ENCODE measurements at places on chromosomes 4 and X.

- DNase-seq, result peak; percentile 27
Measured at GRCh38 chrX:103446665-103447302, 70.4 kb downstream of the BEX3 start.

DNA sequence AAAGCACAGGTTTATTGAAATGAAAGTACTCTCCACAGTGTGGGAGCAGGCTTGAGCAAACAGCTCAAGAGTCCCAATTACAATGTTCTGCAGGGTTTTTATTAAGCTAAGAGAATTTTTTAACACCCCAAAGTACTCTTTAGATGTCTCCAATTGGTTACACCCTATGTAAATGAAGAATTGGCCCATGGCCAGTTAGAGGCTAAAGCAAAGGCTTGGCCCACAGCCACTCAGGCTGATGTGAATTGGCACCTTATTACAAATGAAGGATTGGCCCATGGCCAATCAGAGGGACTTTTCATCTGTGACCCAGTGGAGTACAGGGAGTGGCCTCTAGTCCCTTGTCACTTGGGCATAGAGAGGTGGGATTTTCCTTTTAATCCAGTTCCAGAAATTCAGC, 30.1 kb upstream of the IQCM start:
- DNase-seq, result no peak

DNA sequence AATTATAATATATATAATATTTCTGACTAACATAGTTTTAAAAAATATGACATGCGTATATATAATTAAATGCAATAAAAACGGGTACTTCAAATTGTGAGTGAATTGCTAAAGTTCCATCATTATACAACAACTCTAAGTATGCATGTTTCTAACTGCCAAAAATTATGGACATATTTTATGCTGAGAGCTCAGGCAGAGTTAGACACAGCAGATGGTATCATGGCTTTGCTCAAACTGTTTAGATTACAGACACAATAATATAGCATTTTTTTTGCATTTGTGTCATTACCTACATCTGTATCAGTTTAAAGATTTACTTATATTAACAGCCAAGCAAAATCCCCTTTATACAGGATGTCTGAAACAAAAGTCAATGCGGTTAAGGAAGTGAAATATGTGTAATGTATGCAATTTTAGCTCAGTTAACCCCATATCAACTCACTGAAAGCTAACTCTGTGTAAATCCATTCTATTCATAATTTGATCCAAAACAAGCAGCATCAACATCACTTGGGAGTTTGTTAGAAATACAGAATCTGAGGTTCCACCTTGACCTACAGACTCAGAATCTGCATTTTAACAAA, 119.1 kb upstream of the CNKSR2 start:
- no peak for DNase-seq

DNA sequence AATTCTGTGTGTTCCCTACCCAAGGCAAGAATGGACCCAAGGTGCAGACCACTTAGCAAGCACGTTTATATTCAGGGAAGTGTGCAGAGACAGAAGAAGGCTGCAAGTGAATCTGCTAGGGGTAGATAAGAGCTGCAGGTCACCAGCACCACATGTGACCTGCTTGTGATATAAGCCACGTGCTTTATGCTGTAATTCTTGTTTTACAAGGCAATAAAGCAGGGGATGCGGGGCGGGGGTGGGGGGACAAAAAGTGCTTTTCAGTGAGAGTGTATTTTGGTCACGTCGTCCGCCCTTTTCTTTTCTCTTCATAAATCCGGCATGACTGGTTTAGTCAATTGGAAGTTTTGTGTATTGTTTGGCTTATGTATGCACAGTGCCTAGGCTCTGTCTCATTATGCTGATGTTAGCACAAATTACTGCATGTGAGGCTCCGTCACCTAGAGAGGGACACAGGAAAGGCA, 192.7 kb downstream of the RBMX2 start:
- no peak for DNase-seq

GRCh38 chrX:25300994-25301393, 285.2 kb upstream of the ARX start:
- no peak for DNase-seq

DNA sequence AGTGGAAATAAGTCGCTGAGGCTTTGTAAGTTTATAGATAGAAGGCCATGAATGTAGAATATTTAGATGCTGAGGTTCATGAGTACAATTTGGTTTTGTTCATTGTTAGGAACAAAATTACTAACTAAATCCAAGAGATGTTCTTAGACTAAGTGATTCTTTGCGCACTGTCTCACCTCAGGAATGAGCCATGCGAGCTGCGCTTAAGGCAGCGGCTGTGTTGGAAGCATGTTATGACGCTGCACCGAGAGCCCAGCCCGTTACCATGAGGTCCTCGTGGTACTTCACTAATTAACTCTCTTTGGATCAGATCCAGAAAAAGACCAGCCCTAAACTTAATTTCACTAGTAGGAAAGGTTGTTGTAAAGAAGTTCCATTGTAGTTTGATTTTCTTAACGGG, 166.2 kb downstream of the RAPGEF2 start:
- DNase-seq, result no peak

DNA sequence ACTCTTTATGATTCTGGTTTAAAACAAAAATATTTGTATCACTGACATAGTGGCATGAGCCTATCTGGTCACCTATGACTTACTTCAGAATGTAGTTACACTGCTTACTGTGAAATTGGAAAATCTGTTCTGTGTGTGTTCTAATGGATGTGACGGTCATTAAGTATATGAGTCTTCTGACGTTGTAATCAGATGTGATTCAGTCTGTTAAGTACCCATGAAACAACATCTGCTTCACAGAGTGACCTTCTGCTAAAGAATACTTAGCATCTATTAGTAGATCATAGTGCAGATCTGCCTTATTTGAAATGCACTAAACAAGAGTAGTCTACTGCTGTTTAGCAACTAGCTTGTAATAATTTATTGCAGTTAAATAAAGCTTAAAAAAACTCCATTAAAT, 317.1 kb downstream of the DCTD start:
- DNase-seq, result no peak

DNA sequence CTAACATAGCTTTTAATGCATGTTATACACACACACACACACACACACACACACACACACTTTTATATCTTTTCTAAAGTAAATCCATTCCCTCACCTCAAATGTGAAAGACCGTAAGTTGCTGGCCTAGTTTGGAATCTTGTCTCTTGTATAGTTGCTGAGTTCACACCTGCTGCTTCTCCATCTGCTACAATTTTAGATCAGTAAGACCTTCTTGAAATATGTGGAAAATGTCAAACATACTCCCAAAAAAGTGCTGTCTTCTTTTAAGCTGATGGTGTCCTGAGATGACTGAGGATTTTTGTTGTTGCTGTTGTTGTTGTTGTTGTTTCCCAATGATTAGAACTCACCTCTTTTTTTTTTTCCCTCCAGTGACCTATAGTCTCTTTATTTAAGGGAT, 121.3 kb downstream of the SNCA start:
- DNase-seq, result no peak

DNA sequence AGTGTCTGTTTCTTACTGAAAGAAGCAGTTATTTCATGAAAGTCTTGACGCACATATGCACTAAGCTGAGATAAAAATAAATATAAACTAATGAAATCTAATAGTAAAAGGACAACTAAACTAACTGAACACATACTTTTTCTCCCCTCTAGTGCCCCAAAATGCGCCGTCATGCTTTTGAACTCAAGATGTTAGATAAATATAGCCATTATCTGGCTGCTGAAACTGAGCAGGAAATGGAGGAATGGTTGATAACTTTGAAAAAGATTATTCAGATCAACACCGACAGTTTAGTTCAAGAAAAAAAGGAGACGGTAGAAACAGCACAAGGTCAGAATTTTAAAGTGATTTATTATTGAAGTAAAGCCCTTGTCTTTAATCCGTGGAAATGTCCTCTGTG, 70.2 kb downstream of the DOCK11 start:
- DNase-seq, result no peak

DNA sequence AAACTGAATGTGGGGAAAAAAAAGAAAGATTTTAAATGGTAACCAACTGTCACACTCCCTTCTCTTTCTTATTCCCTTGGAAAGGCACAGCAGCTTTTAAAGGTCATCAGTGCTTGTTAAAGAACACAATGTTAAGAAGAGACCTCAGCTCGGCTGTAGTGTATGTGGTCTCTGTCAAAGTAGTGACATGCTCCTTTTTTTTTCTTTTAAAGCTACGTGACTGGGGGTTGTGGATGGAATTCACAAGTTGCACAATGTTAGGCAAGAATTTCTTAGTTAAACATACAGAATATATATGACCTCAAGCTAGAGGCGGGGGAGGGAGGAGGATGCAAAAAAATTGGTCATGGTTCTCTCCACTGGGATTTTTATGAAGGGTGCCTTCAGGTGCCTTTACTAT, 45.6 kb downstream of the OCRL start:
- peak; percentile 71 for DNase-seq

GRCh38 chr4:10635091-10635490, 49.5 kb downstream of the CLNK start:
- no peak for DNase-seq

- DNase-seq, result no peak
Measured at GRCh38 chr4:55020131-55020530, 105.3 kb downstream of the KDR start.

DNA sequence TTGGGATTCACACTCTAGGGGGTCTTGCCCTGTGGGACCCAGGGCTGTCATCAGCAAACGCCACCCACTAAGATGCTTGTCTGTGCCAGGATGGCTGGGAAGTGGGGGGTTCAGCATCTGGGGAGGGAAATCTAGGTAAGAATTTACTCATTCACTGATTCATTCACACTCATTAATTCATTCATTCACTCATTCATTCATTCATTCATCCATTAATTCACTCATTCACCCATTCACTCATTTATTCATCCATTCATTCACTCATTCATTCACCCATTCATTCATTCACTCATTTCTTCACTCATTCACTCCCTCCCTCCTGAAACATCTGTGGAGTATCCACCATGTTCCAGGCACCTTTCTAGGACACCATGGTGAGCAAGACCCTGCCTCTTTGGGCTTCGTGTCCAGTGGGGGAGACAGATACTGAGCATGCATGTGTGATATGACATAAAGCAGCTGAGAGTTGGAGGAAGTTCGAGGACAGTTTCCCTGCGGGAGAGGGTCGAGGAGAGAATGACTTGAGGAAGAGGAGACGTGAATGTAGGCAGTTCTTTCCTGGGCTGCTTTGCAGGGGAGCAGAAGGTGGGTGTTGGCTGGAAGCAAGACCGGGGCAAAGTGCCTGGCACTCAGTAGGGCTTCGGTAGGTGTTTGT, 90.6 kb downstream of the SORCS2 start:
- DNase-seq, result no peak

- no peak for DNase-seq
Measured at GRCh38 chr4:122662701-122663100, 41.8 kb upstream of the IL21 start.

- DNase-seq, result no peak
Measured at GRCh38 chr4:22764183-22764582, 71.4 kb downstream of the GBA3 start.

DNA sequence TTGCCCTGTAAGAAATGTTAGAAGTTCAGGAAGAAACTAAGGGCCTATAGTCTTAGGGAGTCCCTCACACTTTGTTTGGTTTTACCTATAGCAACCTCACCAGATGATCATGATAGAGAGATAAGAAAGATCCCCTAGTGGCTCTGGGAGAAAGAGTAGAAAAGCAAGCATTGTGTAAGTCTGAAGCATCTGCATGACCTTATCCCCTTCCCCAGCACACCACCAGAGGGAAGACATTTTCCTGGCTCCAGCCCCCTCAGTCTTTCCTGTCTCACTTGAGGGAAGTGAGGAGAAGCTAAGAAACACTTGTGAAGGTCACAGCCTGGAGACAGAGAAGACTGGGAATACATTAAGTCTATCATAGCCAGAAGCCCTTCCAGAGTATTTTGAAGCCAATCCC, 154.0 kb downstream of the EVC2 start:
- DNase-seq, result no peak

DNA sequence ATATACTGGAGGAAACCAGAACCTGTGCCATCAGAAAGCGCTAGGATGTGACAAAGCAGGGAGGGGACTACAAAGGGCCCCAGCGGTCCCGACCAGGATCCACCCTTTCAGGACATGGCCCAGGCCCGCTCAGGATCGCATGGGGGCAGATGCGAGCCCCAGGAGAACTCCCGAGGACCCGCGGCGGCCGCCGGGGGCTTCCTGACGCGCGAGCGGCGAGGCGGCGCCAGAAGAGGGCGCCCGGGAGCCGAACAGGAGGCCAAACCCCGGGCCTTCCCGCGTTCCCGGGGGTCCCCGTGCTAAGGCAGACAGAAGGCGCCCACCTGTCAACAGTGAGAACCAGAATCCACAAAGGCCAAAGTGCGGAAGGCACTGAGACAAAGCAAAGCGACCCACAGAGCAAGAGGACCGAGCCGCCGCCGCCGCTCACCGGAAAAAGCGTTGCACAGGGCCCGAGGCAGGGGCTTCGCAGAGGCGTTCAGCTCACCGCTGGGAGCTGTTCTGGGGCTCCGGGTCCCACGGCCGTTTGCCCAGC, 7.3 kb upstream of the OPN1LW start:
- peak; percentile 54 for DNase-seq

DNA sequence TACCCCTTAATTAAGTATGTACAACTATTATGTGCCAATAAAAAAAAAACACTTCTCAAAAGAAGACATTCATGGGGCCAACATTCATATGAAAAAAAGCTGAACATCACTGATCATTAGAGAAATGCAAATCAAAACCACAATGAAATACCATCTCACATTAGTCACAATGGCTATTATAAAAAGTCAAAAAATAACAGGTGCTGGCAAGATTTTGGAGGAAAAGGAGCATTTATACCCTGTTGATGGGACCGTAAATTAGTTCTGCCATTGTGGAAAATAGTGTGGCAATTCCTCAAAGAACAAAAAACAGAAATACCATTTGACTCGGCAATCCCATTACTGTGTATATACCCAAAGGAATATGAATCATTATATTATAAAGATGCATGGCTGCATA, 229.9 kb downstream of the PAPSS1 start:
- DNase-seq, result no peak

- no peak for DNase-seq
Measured at GRCh38 chrX:43805579-43805978, 76.7 kb downstream of the MAOB start.

- no peak for DNase-seq
Measured at GRCh38 chr4:95120456-95120855, 362.7 kb downstream of the BMPR1B start.

- no peak for DNase-seq
Measured at GRCh38 chrX:31233941-31234496, 162.2 kb upstream of the FTHL17 start.

DNA sequence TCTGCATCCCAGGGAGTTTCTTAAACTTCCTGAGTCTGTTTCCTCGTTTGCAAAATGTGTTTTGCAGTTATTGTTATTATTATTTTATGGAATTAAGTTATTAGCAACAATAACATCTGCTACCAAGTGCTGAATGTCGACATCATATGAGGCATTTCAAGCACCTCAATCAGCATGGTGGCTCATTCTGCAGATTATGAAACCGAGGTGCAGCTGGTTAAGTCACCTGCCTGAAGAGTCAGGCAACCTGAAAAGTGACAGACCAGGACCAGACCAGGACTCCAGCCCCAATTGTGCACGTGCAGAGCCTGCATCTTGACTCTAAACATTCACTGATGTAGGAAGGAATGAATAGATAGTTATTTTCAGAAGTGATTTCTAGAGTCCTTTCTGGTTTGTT, 99.8 kb downstream of the AFAP1 start:
- no peak for DNase-seq
